Left renal pelvis (tissue), 4 donors: ENCODE measurements at places on chromosomes 7 and 10. TPM values are rescaled to one million over a fixed set of nuclear protein-coding genes. Genes with fewer than 3 reads are reported as not detected.

- DNase-seq = no peak
These were observed 18.7 kb downstream of the PRSS2 start for GRCh38 chr7:142789441-142789840.

GRCh38 chr10:93515071-93516005, 18.9 kb downstream of the CEP55 start:
- DNase-seq = no peak

DNA sequence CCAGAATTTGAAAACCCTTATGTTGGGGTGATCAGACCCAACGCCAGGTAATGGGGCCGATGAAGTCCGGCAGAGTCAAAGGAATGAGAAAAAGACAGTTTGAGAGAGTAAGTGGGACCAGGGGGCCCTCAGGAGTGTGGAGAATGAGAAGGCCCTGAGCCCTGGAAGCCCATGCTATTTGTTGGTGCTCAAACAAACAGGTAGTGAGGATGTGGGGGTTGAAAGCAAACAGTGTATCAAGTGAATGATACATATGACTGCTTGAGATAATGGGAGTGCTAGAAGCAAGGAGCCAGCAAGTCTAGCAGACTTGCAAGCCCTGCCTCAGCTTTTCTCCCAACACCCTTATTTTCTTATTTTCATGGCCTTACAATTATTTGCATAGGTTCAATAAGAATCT, 11.2 kb upstream of the SEPTIN14 start:
- DNase-seq = no peak

DNA sequence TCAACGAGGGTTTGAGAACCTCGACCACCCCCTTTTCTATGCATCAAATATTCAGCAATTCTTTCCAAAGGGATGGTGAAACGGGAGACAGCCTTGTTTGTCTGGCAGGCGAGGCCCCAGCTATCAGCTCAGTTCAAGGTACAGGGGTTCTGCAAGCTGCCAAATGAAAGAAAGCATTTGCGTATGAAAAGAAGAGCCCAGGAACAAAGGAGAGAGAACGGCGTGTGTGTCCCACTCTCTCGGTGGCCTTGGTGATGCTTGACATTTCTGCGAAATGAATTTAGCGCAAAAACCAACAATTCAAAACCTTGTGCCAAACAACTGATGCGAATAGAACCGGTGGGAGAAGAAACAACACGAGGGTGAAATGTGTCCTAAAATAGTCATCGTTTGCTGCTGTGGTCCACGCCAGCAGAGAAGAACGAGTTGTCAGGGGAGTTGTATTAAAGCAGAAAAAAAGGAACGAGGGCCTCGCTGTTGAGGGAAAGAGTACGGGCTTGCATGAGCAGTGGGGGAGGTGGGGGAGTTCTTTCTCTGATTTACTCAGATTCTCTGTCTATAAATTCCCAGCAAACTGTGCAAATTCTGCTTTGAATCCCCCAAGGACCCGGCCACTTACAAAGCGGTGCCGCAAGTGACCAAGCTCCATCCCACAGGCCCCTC, 97.7 kb downstream of the TMEM130 start:
- DNase-seq = no peak

- no peak for DNase-seq
These were observed 13.8 kb downstream of the TMEM273 start for GRCh38 chr10:49174261-49174925.

GRCh38 chr10:31384589-31384949, 65.6 kb downstream of the ZEB1 start:
- no peak for DNase-seq

The LIPF gene
- polyA plus RNA-seq = 0.36 TPM

The OR2A5 gene
- 0.06 TPM for polyA plus RNA-seq

The CC2D2B gene
- 1.3 TPM for polyA plus RNA-seq
